ENCODE measurements at places on chromosomes 16 and 17. TPM values are rescaled to one million over a fixed set of nuclear protein-coding genes. Genes with fewer than 3 reads are reported as not detected.

The CCDC144A gene
- 15.0 TPM for total RNA-seq

The CDH11 gene
- 227 TPM for total RNA-seq

The TBC1D3L gene
- total RNA-seq, result 12.0 TPM

DNA sequence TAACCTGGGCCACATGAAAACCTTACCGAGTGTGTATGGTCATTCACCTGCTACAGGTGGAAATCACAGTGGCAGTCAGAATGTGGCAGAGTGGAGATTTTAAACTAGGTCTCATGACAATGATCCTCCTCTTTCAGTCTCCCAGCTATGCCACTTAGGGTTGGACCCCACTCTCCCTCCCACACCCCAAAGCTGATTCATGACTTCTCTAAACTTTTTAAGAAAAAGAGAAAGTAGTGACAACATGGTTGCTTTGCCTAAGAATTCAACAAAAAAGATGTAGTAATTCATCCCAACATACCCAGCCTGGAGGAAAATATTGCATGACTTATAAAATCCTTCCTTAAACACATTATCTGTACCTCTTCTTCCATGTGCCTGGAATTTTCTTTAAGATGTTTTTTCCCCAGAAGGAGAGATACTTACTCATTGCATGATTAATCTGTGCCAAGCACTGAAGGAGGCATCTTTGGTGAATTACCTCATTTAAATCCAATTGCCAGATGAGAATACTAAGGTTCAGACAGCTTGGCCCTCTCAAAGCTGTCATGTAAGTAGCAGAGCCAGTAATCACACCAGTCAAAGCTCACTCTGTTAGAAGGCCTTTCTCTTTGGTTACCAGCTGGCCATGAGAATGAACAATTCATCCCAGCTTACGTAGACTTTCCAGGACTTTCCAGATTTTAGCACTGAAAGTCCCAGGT lies 119.9 kb downstream of the COPRS start:
- no peak for DNase-seq

- DNase-seq, result no peak
Measured at GRCh38 chr17:79765708-79766107, 12.2 kb upstream of the CBX2 start.

DNA sequence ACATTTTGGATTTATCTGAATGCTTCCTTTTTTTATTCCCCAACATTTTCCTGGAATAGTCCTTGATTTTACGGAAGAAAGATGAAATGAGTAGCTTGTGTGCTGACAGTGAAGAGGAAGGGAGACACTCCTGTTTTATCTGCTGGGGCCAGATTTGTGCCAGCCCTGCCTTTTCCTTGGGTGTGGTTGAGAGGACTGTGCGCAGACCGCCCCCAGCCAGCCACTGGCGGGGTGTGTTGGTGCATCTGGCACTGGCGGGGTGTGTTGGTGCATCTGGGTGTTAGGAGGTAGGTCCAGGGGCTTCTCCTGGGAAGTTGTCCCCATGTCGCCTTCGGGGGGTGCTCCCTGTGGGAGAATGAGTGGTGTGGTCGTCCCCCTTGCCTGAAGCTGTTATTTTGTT lies 39.5 kb downstream of the RAP1GAP2 start:
- no peak for DNase-seq

DNA sequence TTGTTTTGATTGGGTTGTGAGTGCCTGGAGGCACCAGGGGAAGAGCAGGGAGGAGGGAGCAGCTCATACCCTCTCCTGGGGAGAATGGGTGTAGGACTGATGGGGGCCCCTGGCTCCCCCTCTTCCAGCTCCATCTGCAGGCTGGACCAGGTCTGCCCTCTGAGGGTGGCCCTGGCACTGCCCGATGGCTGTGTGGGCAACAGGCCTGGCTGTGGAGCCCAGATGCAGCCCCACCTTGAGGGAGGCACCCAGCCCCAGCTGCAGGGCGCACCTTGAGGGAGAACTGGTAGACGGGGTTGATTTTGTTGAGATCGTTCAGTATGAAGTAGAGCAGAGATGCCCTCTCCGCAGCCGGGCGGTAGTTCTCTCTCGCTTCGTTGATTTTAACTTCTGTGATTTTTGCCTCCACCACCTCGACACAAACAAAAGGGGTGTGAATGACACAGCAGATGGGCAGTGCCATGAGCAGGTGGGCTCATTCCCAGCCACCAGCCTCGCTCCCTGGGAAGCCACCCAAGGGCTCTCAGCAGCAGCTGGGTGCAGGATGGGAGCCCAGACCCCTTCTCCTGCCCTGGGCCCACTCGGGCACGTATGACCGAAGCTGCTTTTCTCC lies 71.6 kb downstream of the PGS1 start:
- peak; percentile 33 for DNase-seq

Measured in cerebellum (tissue), 4 donors.